ENCODE measurements at places on chromosomes 4 and X.

GRCh38 chr4:13266687-13267086 is 217.5 kb downstream of the RAB28 start:
- no peak for DNase-seq

- no peak for DNase-seq
These were observed 373 bp upstream of the SMIM43 start for GRCh38 chr4:121765368-121765705.

- DNase-seq, result no peak
These were observed 72.5 kb downstream of the FGF13 start for GRCh38 chrX:138638996-138639395.

DNA sequence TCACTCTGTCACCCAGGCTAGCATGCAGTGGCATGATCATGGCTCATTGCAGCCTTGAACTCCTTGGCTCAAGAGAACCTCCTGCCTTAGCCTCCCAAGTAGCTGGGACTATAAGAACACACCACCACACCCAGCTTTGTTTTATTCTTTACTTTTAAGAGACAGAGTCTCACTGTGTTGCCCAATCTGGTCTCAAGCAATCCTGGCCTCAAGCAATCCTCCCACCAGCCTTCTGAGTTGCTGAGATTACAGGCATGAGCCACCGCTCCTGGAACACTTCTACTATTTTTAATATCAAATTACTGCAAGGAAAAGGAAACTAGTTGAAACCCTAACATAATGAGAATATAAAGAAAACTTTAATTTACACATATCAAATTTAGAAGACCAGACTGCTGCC is 85.4 kb downstream of the FAM13A start:
- DNase-seq, result no peak

- DNase-seq, result no peak
These were observed 55.8 kb downstream of the GPC4 start for GRCh38 chrX:133359466-133359865.

- DNase-seq, result no peak
These were observed 182.7 kb downstream of the ANK2 start for GRCh38 chr4:113232194-113232593.

DNA sequence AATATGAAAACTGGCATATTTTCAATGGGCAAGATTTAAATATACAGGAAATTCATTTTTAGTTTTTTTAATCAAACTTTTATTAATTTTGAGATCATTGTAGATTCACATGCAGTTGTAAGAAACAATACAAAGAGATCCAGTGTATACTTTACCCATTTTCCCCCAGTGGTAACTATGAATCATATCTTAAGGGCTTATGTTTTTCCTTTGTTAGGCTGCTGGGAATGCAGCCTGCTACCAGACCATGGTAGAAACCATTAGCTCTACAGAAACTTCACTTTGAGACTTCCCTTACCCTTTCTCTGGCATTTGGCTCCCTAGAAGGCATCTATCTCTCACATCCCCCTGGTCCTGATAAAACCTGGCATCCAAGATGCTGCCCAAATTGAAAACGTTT is 147.6 kb upstream of the EOLA2 start:
- no peak for DNase-seq

DNA sequence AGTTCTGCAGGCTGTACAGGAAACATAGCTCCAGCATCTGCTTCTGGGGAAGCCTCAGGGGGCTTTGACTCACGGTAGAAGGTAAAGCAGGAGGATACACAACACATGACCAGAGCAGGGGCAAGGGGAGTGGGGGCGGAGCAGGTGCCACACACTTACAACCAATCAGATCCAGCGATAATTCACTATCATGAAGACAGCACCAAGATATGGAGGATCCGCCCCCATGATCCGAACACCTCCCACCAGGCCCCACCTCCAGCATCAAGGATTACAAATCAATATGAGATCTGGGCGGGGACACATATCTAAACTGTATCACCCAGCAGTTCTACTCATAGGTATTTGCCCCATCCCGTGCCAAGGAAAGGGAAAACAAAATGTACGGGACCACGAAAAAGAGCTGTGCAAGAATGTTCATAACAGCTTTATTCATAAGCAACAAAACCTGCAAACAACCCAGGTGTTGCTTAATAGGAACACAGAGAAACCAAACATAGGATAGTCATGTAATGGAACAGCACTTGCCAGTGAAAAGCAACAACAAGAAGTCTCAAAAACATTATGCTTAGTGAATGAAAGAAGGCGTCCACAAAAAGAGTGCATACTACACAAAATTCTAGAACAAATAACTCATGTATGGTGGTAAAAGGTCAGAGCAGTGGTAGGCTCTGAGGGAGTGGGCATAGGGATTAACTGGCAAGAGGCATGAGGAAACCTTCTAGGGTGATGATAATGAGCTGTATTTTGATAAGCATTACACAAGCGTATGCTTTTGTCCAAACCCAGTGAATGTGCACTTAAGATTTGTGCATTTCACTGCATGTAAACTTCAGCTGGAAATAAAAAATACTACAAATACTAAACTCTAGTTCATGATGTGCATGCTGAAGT is 130.9 kb upstream of the FAM9B start:
- no peak for DNase-seq

- no peak for DNase-seq
These were observed 173.9 kb downstream of the MGST2 start for GRCh38 chr4:139839403-139840031.

- no peak for DNase-seq
These were observed 59.3 kb upstream of the UBQLN2 start for GRCh38 chrX:56503941-56504673.

DNA sequence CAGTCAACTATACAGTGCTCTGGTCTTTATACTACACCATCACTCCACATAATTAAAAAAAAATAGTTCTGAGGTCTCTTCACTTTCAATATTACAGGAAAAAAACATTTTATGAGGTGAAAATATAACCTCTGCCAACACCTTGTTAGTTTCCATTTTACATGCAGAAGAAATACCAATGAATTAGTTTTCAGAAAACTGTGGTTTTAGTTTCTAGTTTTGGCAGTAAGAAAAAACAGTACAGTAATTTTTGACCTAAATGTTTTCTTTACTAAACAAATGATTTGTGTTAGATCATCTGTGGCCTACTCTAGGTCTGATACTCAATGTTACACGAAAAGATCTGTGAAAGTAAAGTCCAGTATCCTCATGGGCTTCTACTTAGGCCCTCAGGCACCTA is 10.0 kb downstream of the SULT1E1 start:
- no peak for DNase-seq

- DNase-seq, result no peak
These were observed 97.8 kb upstream of the ANK2 start for GRCh38 chr4:112951362-112952312.

GRCh38 chrX:340121-340520 is 21.5 kb upstream of the GTPBP6 start:
- DNase-seq, result no peak

DNA sequence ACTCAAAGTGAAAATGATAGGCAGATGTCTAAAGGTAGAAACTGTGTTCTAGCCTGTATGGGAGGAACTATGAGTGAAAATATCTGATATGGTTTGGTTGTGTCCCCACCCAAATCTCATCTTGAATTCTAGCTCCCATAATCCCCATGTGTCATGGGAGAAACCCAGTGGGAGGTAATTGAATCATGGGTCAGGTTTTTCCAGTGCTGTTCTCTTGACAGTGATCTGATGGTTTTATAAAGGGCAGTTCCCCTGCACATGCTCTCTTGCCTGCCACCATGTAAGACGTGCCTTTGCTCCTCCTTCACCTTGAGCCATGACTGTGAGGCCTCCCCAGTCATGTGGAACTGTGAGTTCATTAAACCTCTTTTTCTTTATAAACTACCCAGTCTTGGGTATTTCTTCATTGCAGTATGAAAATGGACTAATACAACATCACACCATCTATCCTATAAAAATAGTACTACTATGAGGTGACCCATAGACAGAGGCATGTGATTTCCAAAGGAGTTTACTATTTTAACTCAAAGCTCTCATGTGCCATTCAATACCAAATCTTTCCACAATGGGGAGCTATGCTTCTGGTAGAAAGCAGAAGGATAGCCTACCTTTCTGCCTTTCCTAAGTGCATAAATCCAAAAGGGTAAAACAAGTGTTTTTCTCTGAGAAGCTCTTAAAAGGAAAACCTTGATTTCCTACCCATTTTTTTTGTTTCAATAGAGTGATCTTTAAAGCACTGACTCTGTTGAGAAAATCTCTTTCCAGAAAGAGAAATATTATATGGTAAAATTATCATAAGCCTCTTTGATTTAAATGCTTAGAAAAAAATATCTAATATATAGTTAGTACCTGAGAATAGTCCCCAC is 38.8 kb downstream of the SEC31A start:
- no peak for DNase-seq

DNA sequence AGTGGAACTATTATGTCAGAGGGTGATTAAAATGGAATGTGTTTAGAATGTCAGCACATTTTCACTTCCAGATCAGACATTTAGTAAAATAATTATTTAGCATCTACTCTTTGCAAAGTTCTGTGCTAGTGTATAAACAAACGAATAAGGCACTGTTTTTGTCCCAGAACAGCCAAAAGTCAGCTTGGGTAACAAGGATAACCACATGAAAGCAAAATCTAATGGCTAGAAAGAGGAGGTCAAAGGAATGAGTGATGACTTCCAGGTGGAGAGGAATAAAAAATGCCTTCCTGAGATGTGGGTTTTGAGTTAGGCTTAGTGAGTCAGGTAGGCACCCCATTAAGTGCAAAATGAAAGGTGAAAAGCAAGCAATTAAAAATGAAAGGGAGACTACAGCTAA is 112.6 kb downstream of the ATP10D start:
- DNase-seq, result no peak

DNA sequence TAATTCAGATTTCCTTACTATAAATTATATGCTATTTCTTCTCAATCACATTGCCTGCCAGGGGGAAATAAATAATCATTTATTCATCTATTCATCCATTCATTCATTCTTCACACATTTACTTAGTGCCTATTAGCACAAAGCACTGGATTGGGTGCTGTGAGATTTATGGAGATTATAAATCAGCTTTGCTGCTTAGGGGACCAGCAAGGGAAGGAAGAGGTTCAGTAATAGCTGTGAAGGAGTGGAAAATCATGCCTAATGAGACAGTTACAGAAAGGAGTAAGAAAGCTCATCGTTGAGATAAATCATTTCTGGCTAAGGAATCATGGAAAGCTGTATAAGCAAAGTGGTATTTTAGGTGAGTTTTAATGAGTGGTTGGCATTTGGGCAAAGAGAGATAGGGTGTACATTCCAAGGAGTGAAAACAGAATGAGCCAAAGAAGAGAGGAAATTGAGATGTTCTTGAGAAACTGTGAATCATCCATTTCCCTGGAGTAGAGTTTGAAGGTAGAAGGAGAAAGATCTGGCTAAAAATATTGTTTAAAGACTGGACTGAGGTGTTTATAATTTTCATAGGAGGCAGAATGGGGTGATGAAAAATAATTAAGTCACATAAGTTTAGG is 9.6 kb downstream of the ARSJ start:
- DNase-seq, result no peak

- DNase-seq, result no peak
These were observed 144.3 kb upstream of the NDST3 start for GRCh38 chr4:117889978-117890377.

DNA sequence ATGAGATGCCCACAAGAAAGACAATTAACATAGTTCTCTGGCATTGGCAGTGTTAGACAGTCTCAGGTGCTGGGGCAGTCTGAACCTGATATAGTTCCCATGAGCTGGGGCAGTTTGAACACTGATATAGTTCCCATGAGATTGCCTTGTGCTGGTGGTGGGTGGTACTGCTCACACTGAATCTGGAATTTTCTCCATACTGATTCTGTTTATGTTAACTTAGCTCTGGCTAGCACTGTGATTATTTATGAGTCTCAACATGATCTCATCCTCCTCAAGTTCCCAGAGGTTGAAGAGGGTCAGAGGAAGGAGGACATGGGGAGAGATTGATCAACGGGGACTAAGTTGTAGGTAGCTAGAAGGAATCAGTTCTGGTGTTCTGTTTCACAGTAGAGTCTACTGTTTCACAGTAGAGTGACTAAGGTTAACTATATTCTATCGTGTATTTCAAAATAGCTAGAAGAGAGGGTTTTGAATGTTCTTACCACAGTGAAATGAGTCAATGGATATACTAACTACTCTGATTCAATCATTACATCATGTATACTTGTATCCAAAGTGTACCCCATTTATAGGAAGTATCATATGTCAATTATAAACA is 379.9 kb downstream of the ADAM29 start:
- no peak for DNase-seq

DNA sequence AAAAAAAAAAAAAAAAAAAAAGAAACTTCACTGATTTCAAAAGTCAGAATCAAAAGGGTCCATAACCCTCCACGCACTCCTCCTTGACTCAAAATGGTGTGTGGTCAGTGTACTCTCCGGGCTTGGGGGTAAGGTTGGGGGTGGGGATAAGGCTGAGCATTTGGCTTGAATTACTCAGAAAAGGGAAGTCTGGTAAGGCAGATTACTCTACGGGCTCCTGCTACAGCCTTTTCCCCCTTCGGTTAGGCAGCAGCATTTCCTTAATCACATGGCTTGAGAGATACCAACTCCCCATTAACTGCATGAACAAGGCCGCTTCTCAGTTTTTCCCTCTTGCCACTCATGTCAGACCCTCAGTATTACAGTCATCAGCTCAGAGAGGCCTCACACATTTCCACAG is 135.4 kb upstream of the DUSP21 start:
- DNase-seq, result no peak

All from stimulated activated CD8-positive, alpha-beta memory T cell treated with anti-CD3 and anti-CD28 coated beads, Interleukin-2, amount 100 ng/mL, for 48 hours (primary cell).